ENCODE measurements at places on chromosomes 12 and 14.

GRCh38 chr14:45198551-45198950 lies 54.5 kb downstream of the MIS18BP1 start:
- DNase-seq: no peak

- no peak for DNase-seq
Measured at GRCh38 chr12:2641761-2642160, 153.0 kb upstream of the FKBP4 start.

DNA sequence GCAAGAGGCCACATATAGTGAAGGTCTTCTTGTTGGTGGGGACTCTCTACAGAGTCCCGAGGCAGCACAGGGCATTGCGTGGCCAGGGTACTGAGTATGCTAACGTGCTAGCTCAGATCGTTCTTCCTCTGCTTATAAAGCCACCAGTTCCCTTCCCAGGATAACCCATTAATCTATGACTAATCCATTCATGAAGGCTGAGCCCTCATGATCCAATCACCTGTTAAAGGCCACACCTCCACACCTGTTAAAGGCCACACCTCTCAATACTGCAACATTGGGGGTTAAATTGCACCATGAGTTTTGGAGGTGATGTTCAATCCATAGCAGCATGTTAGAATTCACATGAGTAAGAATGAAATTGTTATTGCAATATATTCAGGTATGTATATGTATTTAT lies 12.8 kb upstream of the YARS2 start:
- DNase-seq: no peak

DNA sequence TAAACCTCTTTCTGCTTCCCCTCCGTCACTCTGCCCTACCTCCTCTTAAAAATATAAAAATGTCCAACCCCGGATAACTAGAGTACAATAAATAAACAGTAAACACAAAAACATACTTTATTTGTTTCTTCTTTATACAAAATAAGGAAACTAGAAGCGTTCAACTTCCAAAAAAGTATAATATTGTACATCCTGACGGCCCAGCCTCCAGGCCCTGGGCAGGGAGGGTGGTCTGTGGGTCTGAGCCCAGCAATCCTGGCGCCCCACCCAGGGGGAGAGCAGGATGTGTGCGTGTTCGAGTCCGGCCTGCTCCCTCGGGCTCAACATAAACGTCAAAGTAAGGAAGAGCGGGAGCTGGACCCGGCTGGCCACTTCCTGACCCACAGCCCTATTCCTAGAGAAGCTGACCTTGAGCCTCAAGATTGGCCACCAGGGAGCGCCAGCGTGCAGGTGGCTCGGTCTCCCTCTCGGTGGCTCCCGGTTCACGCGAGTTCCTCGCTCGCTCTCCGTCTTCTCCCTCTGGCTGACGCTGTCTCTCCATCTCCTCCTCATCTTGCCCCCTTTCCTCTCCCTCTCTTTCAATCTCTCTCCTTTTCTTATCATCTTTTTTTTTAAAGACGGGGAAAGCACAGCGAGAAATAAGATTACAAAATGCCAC lies 9.4 kb downstream of the LHX5 start:
- peak; percentile 83 for DNase-seq

- DNase-seq: no peak
Measured at GRCh38 chr12:122992386-122992785, 11.9 kb downstream of the ARL6IP4 start.

GRCh38 chr12:47602325-47602724 lies 103.5 kb downstream of the RPAP3 start:
- no peak for DNase-seq

- DNase-seq: no peak
Measured at GRCh38 chr14:76117789-76118484, 33.8 kb upstream of the GPATCH2L start.

GRCh38 chr12:52084491-52085231 lies 5.2 kb downstream of the SMIM41 start:
- no peak for DNase-seq

DNA sequence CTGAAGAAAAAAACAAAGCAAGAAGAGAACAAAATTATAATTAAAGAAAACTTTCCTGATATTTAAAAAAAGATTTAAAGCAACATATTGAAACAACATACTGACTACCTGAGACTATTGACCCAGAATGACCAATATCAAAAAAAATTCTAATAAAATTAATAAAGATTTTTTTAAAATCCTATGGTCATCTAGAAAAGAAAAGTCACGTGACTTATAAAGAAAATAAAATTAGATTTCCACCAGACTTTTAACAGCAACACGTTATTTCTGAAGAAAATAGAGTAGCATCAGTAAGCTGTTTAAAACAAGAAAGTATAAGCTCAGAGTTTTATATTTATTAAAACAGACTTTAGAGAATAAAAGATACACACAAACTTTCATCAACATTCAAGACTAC lies 238.0 kb downstream of the C12orf42 start:
- no peak for DNase-seq

- no peak for DNase-seq
Measured at GRCh38 chr14:58476320-58476719, 48.8 kb downstream of the KIAA0586 start.

GRCh38 chr14:80485764-80486163 lies 274.5 kb upstream of the DIO2 start:
- DNase-seq: no peak

- no peak for DNase-seq
Measured at GRCh38 chr12:57452181-57452936, 2.7 kb upstream of the INHBE start.

- no peak for DNase-seq
Measured at GRCh38 chr14:52797653-52798052, 6.2 kb upstream of the GNPNAT1 start.

DNA sequence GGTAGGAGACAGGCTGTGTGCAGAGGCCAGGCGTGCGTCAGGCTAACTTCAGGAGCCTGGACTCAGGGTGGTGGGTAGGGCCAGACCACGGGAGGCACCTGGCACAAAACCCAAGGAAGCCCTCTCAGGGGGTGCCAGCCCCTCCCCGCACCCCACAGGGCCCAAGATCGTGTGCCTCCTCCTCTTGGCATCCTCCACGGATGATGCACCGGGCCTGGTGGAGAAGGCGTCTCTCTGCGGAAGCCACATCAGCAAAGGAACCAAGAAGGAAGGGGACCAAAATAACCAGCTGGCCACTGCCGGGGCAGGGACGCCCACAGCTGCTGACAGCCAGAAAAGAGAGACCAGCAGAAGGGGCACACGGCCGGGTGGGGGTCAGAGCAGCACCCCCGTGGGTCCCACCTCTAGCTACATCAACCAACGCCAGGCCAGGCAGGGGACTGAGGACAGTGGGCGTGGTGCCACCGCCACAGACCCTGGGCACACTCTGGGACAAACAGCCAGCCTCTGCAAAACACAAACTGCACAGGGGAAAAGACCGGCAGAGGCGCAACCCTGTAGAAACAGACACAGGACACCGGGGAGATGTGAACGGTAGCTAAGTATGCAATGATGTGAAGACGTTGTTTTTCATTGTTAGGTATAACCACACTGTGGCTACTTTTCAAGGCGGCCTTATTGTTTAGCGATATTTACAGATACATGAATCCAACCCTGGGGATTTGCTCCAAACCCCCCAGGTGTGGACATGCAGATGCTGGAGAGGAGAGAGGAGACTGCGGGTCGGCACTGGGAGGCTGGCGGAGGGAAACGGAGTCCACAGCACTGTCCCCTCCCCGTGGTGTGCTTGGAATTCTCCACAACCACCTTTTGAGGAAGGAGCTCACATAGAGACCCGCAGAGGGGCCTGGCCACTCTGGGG lies 26.1 kb upstream of the C14orf180 start:
- DNase-seq: no peak

GRCh38 chr14:58782011-58782410 lies 144.2 kb downstream of the DACT1 start:
- DNase-seq: no peak

DNA sequence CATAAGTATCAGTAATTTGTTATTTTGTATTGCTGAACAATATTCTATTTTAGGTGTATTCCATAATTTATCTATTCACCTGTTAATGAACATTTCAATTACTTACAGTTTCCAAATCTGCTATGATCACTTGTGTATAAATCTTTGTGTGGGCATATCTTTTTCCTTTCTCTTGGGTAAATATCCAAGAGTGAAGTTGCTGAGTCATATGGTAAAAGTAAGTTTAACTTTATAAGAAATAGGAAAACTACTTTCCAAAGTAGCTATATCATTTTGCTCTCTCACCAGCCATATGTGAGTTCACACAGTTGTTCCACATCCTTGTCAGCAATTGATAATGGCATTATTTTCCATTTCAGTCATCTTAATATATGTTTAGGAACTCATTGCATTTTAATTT lies 66.6 kb upstream of the KITLG start:
- no peak for DNase-seq

DNA sequence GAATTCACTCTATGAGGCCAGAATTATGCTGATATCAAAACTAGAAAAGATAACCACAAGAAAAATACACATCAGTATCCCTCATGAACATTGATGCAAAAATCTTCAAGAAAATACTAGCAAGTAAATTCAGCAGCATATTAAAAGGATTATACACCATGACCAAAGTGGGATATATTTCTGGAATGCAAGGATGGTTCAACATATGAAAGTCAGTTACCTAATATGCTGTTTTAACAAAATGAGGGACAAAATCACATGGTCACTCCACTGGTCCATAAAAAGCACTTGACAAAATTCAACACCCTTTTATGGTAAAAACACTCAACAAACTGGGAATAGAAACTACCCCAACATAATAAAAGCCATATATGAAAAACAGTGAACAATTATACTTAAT lies 40.3 kb downstream of the TECPR2 start:
- no peak for DNase-seq

- DNase-seq: no peak
Measured at GRCh38 chr12:50187084-50187900, 20.1 kb upstream of the CERS5 start.

DNA sequence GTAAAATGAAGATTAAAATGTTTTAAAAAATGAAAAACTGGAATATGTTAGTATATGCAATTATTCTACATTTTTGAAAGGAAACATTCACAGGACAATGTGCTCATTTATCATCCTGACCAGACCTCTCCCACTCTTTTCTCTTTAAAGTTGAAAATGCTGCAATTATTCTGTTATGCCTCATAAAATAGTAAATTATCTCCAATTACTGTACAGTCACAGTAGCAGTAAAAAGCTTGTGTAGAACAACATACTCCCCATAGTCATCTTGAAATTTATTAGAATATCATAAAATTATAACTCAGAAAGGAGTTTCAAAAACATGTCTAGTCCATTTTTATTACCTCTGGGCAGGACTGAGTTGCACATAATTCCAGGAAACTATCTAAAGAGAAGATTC lies 250.3 kb downstream of the SYT1 start:
- DNase-seq: no peak

DNA sequence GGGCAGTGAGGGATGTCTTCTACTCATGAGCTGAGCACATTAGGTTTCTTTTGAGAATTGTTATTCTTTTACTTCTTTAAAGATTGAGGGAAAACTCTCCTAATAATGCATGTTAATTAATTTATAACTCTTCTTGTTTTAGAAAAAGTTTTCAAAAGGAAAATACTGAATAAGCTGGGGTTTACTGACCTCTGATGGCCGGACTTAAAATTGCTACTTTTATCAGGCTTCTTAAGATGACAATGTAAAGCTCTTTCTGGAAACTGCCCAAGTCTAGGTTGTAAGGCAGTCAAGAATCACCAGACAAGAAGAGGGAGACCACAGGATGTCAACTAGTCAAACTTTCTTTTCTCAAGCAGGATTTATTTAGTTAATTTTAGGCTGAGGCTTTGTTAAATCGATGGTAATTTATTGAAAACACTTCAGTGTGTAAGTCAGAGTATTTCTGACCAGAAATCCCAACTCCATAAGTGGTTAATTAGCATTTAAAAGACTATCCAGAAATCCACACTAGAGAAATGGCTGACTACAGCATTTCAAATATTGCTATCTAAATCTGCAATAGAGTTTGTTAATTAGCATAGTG lies 82.1 kb downstream of the AVPR1A start:
- peak; percentile 77 for DNase-seq

DNA sequence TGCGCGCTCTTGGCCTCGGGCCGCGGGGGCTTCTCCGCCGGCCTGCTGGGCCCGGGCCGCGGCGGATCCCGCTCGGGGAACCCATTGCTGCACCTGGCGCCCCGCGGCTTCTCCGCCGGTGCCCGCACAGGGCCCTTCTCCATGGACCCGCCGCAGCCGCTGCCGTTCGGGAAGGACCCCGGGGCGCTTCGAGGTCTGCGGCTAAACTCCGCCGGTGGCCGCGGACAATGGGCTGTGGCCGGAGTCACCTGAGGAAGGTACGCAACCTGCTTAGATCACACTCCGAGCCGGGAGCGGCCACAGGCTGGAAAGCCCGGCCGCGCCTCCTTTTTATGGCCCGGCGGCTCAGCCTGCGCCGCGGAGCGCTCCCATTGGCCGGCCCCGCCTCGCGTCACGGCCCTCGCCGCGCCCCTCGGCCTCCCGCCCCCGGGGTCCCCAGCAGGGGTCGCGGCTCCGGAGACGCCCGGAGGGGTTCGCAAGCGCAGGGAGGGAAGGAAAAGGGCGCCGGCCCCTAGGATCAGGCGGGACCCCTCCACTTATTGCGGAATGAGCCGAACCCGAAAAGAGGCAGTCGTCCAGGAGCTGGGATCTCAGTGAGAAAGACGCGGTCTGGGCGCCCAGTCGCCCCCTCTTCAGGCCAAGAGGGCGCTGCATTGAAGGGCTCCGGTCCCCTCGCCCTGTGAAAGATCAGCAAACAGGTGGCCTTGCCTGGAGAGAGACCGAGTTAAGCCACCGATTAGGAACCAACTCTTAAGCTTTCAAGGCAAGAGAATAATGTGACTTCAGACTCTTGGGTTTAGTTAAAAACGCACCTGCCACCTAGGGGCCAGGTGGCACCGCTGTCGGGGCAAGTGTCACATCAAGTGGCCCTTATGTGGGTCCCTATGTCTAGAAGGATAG lies at the start of gene GCH1:
TSS of gene GCH1 (minus strand) at position 306 of the 900 bp plus-strand sequence. CDS start at position 143, 163 bp downstream.
- DNase-seq: peak; percentile 92

GRCh38 chr14:89476354-89476896 lies 59.4 kb upstream of the FOXN3 start:
- no peak for DNase-seq

- DNase-seq: no peak
Measured at GRCh38 chr14:100644383-100644782, 57.2 kb upstream of the BEGAIN start.

DNA sequence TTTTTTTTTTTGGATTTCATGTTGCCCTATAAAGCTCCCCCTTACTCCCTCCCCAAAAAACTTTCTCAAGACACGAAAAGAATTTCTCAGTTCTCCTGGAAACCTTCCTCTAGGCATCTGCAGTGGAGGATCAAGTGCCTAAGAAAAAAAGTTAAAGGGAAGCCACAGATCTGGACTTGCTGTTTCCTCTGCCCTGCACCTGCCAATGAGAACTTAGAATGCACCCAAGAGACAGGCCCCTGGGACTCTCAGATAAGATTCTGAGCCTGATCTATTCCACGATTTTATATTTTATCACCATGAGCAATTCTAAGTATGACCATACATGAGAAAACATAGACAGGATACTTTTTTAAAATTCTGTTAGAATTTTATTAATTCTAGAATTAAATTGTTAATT lies 728.9 kb downstream of the BCL11B start:
- no peak for DNase-seq

- DNase-seq: no peak
Measured at GRCh38 chr14:69625299-69626131, 14.1 kb downstream of the SUSD6 start.

- DNase-seq: no peak
Measured at GRCh38 chr12:105698075-105698474, 367.6 kb downstream of the C12orf75 start.
